ENCODE measurements at places on chromosomes 5 and 9.

GRCh38 chr5:62569470-62569869, 9.1 kb upstream of the LRRC70 start:
- no peak for DNase-seq

DNA sequence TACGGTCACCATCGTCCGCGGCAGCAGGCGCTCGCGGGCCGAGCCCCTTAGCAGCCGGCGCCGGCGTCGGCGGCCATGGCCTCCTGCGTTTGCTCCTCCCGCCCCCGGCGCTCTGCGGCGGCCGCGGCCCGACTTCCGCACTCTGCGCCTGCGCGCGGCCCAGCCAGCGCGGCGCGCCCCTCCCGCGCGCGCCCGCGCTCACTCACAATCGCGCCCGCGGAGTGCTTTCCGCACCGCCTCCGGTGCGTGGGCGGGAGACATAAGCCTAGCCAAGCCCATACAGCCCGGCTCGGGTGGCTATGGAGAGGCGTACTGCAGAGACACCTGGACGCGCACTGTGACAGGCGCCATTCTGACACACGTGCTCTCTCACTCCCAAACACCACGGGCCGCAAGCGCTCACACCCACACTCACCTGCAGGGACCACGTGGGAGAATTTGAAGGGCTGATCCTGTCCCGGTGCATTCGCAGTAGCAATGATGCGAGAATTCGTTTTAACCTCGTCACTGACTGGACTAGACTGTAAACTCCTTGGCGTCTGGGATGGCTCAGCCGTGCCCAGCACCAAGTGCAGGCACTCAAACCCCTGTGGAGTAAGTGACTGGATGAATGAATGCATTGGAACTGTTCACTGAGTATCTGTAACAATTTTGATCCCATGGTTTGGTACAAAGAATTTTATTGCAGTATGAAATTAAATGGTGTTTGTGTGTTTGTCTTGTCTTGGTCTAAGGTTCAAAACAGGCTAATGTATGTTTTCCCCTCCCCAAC, at the start of gene RNF145:
TSS of gene RNF145 (minus strand) at position 116 of the 772 bp plus-strand sequence. CDS start 5,936 bp downstream, outside the sequence.
- DNase-seq: peak; percentile 90

DNA sequence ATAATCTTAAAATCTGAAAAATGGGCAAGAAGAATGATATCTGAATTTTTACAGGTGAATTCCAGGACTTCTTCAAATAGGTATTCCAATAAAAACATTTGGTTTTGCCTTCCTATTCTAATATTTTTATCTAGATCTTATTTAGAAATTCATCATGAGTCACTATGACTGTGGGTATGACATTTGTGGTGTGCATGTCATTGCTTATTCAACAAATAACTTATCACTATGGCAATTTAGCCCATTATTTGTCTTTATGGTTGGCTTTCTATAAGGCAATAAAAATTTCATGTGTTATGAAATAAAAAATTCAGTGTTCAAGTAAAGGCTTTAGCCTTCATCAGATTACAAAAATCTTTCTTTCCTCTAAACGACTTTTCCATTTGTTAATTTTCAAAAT, 1139.6 kb upstream of the NUDT12 start:
- DNase-seq: no peak

DNA sequence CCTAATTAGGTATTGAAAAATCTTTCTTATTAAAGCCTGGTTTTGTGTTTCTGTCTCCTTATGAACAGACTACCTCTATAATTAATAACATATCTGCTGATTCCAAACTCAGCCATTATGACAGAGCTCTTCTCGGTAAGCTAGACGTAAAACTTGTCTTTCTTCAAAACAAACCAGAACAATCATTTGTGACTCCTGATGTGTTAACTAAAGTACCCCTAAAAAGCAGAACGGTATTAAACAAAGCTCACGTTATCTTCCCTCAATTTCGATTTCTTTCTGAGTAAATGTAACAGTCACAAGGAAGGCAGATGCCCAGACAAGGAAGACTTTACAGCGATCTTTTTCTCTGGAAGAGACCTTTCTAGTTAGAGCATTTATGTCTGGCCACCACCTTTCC, 1.8 kb downstream of the SEMA5A start:
- DNase-seq: no peak

- no peak for DNase-seq
These were observed 15.9 kb downstream of the DAP start for GRCh38 chr5:10745133-10745532.

All from effector CD4-positive, alpha-beta T cell (primary cell).